ENCODE measurements at places on chromosomes 4 and X.

- DNase-seq, result no peak
These were observed 54.1 kb upstream of the AP1S2 start for GRCh38 chrX:15908603-15909290.

DNA sequence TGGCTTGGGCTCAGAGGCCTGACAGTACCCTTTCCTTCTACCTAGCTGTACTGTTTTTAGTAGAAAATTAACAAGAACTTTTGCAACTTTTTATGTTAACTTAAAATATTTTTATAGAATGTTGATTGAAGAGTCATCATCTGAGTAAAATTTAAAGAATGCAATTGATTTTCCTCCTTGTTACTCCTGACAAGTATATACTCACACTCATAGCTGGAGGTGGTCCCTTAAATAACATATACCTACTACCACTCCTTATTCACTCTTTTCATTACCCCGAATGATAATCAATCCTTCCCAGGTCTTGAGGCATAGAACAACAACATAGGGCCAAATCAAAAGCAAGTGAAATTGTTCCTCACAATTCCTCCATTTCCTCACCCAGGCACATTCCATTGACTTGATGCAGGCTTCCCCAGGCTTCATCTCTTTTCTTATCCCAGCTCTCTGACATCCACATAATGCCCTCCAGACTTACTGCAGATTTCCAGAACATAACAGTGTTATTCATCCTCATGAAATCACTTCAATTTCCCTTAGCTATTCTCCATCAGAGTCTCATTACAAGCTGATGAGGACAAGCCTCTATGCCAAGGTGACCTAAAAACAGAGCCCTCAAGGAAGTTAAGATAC lies 73.2 kb upstream of the ANXA10 start:
- DNase-seq, result no peak

- DNase-seq, result no peak
These were observed 2547.7 kb downstream of the ARAP2 start for GRCh38 chr4:33696586-33696985.

DNA sequence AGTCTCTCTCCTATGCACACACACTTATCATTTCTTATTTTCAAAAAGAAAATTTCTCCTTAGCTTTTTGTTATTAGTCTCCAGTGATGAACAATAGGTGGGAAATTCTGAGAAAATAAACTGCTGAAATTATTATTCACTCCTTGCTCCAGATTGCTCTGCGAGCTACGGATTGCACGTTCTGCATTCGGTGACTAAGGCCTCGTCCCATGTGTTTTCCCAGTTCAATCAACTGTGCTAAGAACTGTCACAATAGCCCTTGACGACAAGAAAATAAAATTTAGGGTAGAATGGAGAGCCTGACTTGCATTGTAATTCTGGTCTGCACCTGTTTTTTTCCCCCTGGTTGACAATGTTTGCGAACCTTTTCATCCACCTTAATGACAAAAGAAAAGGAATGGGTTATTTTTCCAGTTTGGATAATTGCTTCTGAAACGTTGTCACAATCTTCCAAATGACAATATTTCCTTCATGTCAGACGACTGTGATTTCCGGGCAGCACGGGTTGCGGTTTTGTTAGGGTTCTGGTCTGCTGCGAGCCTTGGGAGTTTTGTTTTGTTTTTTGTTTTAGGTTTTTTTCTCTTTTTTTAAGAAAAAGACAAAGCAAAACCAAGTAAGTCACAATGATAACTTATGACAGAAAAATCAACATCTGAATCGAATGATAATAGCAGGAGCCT lies 124.5 kb upstream of the NOCT start:
- no peak for DNase-seq

DNA sequence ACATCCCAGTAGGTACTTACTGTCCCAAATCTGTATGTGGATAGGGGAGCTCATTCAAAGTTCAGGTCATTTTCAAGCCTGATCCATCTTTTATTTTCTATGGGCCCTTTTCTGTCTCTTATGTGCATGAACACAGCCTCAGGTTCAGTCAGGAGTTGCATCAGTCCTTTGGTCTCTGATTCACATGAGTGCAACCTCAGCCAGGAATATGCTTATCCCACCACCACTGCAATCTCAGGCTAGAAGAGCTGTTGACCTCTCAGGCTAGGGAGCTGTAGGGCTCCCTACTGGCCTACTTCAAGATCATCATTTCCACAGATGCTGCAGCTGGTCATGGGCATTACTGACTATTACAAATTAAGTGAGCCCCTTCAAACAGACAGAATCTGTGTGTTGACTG lies 27.2 kb downstream of the AASDH start:
- DNase-seq, result no peak

DNA sequence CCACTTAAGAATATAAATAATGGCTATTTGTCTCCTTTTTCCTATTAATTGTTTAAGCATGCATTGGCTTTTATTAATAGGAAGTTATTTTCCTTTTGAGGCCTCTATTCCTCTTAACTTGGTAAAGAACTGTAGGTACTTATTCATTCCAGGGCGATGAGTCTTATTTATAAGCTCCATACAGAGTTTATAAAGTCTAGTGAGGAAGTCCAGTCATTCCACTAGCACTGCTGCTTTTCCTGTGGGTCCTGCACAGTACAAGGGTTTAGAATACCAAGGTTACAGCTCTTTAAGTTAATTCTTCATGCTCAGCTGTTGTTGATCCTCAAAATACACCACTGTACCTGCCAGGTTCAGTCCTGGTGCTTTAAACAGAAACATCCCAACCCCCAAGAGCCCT lies 28.5 kb upstream of the WNK3 start:
- no peak for DNase-seq

DNA sequence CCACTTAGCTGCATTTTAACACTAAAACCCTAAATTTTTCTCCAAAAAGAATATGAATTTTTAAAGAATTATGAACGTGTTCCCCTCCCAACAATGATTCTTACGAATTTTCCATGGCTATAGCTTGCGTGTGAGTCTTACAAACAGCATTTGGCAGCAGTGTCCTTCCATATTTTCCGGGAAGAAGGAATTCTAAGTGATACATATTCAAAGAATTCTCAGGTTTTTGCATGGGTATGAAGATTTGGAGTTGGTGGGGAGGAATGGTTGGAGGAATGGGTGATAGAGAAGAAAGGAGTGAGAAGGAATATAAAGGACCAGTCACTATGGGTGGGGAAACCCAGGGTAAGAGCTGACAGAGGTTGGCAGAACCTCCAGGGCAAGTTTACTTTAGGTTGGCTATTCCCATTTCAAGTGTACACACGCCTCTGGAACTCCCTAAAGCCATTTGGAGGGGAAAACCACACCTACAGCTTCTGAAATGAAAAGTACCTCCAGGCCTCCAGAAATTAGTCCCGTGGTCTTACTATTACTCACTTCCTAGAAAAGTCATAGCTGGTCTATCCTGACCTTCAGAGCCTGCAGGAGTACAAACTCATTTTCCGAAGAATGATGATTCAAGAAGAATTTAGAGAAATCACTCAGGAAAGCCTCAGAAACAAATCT lies 420.8 kb upstream of the DIPK2B start:
- DNase-seq, result no peak

DNA sequence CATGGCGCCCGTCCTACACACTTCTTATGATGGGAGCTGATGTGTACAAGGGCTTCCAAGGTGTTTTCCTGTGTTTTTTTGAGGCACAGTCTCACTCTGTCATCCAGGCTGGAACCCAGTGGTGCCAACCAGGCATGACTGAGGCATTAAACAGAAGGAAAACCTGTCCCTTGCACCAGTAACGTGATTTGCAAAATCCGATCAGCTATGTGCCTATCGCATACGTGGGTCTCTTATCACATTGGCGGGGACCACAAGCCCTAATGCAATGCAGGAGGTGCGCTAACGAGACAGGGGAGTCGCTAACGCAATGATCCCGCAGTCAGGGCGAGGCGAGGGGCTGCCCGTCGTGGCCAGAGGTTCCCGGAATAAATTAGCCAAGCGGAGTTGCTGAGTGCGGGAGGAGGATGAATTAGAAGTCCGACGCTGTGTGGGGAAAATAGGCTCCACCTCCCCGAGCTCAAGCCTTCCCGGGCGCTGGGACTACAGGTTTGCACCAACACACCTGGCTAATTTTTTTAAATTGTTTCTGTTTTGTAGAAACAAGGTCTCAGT lies 162.7 kb downstream of the SHOX start:
- DNase-seq, result no peak

DNA sequence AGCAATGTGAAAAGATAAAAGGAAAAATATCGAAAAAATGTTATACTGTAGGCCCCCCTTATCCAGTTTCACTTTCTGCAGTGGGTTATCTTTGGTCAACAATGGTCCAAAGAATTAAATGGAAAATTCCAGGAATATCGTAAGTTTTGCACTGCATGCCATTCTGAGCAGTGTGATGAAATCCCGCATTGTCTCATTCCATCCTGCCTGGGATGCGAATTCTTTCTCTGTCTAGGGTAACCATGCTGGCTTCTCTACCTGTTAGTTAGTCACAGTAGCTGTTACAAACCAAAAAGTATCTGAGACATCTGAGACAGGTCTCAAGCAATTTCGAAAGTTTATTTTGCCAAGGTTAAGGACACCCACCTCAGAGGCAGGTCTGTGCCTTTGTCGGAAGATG lies 170.3 kb downstream of the COX18 start:
- no peak for DNase-seq

DNA sequence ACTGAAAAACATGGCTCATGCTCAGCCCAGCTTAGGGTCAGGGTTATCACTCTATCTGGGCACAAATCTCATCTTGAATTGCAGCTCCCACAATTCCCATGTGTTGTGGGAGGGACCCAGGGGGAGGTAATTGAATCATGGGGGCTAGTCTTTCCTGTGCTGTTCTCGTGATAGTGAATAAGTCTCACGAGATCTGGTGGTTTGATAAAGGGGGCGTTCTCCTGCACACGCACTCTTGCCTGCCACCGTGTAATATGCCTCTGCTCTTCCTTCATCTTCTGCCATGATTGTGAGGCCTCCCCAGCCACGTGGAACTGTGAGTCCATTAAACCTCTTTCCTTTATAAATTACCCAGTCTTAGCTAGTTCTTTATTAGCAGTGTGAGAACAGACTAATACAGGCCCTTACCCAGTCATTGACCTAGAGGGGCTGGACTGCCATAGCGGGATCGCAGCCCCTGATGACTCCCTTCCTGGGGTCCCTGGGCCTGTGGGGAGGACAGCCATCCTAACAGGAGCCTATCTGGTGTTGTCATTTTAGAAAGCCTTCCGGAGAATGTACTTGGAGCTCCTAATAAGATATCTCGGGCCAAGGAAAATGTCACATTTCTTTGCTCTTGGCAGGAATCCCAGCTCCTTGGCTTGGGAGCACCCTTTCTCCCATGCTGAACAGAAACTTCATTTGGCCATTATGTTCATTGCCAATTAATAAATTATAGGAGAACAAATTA lies 112.6 kb downstream of the PHKA2 start:
- DNase-seq, result no peak

GRCh38 chr4:125591290-125591689 lies 276.5 kb downstream of the FAT4 start:
- DNase-seq, result no peak

- peak; percentile 18 for DNase-seq
These were observed 49.2 kb upstream of the PRSS48 start for GRCh38 chr4:151227731-151228130.

DNA sequence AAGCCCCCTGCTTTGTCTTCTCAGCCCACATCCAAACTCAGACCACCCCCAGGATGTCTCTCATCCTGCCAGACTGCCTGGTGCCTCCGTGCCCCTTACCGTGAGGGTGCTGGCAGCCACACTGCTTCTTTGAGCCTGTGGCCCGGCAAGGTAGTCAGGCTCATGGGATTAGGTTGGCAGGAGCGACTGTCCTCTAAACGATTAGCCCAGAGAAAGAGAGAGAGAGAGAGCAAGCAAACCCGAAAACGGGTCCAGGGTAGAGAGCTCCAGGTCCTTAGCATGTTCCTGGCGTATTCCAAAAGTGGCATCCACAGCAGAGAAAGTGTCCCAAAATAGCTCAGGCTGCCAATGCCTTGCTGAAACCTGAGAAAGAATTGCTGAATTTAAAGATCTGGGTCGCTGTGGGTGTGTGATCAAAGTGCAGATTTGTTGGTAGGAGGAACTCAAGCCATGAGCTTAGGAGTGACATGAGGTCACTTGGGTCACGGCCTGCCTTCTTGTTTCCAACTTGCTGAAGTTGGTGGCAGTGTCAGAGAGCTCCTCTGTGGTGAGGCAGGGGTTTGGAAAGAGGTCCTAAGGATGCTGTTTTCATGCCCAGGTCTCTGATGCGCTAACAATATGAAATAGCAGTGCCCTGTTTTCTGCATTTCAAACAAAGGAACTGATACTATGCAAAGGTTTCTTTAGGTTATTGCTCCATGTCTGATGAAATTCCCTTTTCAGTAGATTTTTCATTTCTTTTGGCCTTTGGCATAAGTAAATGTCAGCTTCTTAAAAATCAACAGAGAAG lies 81.6 kb downstream of the RTL9 start:
- DNase-seq, result no peak

- DNase-seq, result no peak
These were observed 37.5 kb downstream of the NUP62CL start for GRCh38 chrX:107168712-107169111.

GRCh38 chr4:123017636-123018395 lies 95.4 kb upstream of the NUDT6 start:
- no peak for DNase-seq

DNA sequence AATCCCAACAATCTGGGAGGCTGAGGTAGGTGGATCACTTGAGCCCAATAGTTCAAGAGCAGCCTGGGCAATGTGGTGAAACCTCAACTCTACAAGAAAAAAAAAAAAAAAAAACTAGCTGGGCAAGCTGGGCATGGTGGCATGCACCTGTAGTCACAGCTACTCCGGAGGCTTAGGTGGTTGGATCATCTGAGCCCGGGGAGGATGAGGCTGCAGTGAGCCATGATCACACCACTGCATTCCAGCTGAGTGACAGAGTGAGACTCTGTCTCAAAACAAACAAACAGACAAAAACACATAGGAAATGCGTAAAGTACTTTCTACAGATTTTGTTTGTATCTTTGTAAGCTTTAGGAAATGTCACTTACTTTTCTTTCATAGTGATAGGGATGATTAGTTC lies 307.2 kb upstream of the NR3C2 start:
- no peak for DNase-seq

- DNase-seq, result no peak
These were observed 872.6 kb downstream of the FSTL5 start for GRCh38 chr4:161291222-161291621.

GRCh38 chr4:70749313-70749712 lies 27.5 kb downstream of the RUFY3 start:
- DNase-seq, result no peak

GRCh38 chrX:34578237-34578636 lies 78.8 kb downstream of the TMEM47 start:
- DNase-seq, result peak; percentile 10

GRCh38 chr4:129455482-129455881 lies 359.5 kb downstream of the C4orf33 start:
- DNase-seq, result no peak

GRCh38 chr4:75643651-75644050 lies 13.3 kb upstream of the CDKL2 start:
- DNase-seq, result no peak

DNA sequence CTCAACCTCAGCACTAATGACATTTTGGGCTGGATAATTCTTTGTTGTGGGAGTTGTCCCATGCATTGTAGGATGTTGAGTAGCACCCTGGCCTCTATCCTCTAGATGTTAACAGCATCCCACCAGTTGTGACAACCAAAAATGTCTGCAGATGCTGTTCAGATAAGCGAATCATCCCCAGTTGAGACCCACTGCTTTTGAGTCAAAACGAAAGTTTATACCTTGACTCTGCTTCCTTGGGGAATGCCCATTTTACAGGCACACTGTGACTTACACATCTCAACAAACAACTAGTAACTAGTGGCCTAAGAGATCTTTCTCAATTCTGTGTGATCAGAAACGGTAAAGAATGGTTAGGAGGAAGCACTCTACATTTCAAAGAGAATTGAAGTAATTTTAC lies 37.0 kb downstream of the SEPSECS start:
- no peak for DNase-seq

Data from right renal pelvis (tissue), 4 donors.